ENCODE measurements at places on chromosomes 2 and 18.

GRCh38 chr2:183014005-183014404 lies 24.3 kb downstream of the NCKAP1 start:
- no peak for DNase-seq

DNA sequence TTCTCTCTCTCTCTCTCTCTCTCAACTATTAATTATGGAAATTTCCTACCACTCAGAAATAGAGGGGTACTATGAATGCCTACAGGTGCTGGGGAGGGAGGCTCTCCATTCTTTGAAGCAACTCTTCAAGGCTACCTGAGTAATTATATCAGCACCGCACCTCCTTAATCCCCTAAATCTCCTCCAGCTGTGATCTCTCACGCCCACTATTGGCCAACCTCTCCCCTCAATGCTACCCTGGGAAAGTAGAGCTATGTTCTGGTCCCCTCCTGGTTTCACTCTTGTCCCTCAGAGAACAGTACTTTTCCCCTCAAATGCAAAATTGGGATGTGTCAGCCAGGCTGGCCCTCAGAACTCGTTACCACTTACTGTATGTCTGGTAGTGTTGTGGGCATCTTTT lies 1.6 kb downstream of the MOCOS start:
- DNase-seq = no peak

- DNase-seq = no peak
Measured at GRCh38 chr2:240591226-240591625, 4.7 kb downstream of the CAPN10 start.

- no peak for DNase-seq
Measured at GRCh38 chr18:6629635-6630140, 99.8 kb upstream of the ARHGAP28 start.

GRCh38 chr2:237923481-237924163 lies 43.2 kb upstream of the UBE2F start:
- peak; percentile 46 for DNase-seq

DNA sequence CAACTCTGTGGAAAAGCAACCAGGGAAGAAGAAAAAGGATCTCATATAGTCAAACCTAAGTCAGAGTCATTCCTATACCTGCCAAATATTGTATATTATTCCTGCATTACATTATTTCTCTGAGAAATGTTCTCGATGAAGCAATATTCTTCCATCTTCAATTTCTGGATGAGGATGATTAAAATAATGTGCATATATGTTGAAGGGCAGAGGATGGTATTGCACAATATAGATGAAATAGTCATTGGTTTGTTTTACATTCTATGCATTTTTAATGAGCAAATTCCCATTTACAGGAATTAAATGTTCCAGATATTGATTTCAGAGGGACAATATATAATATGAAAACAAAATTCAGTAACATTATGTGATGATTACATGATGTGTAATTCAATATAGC lies 545.2 kb downstream of the STK39 start:
- DNase-seq = no peak

DNA sequence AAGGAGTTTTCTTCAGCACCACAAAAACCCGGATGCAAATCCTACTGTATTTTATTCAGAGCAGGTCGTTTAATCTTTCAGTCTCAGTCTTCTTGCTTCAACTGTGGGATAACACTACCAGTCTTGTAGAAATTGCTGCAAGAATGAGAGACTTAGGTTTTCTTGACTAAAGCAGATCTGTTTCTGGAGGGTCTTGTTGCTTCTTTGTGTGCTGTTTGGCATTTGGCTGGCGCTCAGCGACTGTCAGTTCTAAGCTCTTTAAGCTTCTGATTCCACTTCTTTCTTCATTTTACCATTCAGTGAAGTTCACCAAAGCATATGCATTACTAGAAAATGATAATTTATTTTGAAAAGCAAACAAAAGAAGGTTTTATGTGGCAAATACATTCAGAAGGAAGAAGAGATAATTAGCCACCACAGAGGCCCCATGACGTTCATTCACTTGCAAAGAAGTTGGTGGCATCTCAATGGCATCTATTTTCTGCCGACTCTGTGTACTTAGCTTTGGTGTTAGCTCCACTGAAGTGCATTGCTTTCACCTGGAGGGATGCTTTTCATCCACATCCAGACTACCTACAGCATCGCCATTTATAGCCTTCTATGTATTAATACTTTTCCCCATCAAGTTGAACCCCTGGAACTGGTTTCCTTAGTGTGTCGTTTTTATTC lies 53.7 kb downstream of the TRIB2 start:
- DNase-seq = no peak

Data from effector memory CD4-positive, alpha-beta T cell (primary cell).